Peyer's patch (tissue), 4 donors: ENCODE measurements at places on chromosomes 12 and 14. TPM values are rescaled to one million over a fixed set of nuclear protein-coding genes. Genes with fewer than 3 reads are reported as not detected.

- no peak for DNase-seq
These were observed 18.8 kb upstream of the FLVCR2 start for GRCh38 chr14:75559451-75560222.

TMEM233 gene
- total RNA-seq = 0.38 TPM

SYCP3 gene
- not detected for total RNA-seq

GYS2 gene
- not detected for total RNA-seq

FERMT2 gene
- total RNA-seq = 10.0 TPM

PAWR gene
- 94.8 TPM for total RNA-seq

TAS2R7 gene
- not detected for total RNA-seq

PFKM gene
- total RNA-seq = 23.8 TPM

KRT80 gene
- 0.13 TPM for total RNA-seq

FRS2 gene
- total RNA-seq = 64.4 TPM

ULK1 gene
- 42.1 TPM for total RNA-seq

GRCh38 chr12:43357141-43357540 lies 194.9 kb downstream of the ADAMTS20 start:
- DNase-seq = no peak
